HFF-Myc (cell line): ENCODE measurements at places on chromosomes 12 and 14.

DNA sequence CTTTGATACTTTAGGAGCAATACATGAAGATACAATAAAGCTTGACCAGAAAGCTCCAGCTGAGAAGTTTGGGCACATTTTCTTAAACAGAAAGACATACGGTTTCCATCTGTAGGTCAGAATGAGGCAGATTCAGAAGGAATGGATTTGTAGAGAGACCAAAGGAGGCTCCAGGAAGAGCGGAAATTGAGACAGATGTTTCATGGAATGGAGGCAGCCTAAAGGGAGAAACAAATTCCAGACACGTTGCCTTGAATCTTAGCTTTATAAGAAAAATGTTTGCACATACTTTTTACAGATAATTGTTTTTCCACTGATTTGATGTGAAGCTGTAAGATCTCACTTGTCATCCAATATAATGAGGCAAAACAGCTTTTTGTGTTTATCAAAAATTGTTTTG lies 24.8 kb downstream of the EPYC start:
- DNase-seq: peak; percentile 72

GRCh38 chr14:61520576-61520975 lies 174.7 kb upstream of the HIF1A start:
- no peak for DNase-seq

GRCh38 chr14:104398656-104399055 lies 180.9 kb upstream of the C14orf180 start:
- no peak for DNase-seq

DNA sequence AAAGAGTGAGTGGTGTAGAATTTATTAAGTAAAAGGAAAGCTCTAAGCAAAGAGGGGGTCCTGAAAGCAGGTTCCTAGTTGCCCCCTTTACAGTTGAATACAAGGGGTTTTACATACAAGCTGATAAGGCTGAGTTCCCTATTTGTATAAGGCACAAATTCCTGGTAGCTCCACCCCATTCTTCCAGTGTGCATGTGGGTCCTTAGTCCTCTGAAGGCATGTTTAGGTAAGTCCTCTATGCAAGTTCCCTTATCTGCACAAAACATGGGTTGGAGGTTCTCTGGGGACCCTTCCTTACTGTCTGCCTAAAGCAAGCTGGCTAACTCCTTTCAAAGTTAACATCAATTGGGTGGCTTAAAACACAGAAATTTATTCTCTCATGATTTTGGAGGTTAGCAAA lies 2.9 kb upstream of the FAR2 start:
- no peak for DNase-seq

DNA sequence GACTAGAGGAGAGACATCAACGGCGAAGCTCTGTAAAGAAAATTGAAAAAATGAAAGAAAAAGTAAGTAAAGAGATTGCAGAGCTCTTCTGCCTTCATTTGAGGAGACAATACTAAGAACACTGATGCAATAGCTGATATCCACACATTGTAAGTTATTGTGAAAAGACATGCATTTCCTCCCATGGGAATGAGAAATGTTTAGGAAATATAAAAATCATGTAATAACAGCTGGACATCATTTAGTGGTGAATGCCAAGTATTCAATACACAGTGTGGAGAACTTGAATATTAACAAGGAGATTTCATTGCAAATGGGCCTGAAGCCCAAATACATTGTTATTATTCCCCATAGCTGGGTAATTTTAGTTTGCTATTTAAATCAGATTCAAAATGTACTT lies 179.2 kb downstream of the KICS2 start:
- no peak for DNase-seq

GRCh38 chr14:99971941-99972747 lies 93.1 kb upstream of the EVL start:
- DNase-seq: no peak
